ENCODE measurements at places on chromosomes 3 and 15.

DNA sequence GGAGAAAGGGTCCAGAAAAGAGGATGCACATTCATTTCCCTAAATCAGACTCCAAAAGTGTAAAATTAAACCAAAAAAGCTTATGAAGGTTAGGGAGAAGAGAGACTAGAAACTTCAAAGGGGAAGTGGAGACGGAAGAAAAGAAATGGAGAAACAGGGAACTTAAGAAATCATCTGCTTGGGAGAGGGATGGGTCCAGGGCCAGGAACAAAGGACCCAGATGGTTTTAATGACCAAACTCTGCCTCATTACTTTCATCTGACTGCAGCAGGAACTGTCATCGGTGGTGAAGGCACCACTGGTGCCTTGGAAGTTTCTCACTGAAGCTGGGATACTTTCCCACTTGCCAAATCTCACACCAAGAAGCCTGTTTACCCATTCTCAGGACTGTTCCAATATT lies 70.5 kb upstream of the SLC4A7 start:
- no peak for DNase-seq

DNA sequence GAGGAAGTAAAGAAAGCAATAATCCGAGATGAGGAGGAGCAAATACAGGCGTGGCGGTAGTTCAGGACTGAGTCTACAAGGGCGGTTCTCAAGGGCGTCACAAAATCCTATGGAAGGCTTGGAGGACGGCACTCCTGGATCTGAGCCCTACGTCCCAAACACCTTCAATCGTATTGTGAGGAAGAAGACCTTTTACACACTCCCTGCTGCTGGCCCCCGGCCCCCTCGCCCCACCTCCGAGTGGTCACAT lies 747 bp downstream of the PLD1 start:
- DNase-seq = no peak

DNA sequence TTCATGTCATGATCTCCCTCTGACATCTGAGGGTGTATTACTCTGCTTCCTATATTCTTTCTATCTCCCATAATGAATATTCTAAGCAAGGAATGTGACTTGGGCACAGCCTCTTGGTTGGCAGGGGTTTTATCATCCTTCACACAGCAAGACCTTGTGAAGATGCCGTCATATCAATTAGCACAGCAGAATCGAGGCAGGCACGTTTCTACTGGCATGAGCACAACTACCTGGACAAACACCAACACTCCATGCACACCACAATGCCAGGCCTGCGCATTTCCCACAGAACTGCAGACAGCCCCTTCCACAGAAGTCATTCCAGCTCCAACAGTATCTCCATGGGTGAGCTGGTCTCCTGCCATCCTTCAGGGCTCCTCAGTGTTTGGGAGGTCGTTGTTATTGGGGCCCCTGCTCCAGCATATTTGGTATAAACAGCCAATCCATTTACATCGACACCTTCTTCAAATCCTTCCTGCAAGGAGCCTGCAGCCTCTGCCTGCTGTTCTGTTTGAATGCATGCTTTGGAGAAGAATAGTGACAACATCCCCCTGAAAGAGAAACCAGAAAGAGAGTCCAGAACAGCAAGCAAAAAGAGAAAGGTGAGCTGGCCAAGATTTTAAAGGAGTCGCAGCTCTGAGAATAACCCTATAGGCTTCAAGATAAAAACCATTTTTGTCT lies 275.5 kb downstream of the SHOX2 start:
- DNase-seq = no peak

- DNase-seq = no peak
These were observed 22.6 kb upstream of the BDH1 start for GRCh38 chr3:197578376-197578775.

DNA sequence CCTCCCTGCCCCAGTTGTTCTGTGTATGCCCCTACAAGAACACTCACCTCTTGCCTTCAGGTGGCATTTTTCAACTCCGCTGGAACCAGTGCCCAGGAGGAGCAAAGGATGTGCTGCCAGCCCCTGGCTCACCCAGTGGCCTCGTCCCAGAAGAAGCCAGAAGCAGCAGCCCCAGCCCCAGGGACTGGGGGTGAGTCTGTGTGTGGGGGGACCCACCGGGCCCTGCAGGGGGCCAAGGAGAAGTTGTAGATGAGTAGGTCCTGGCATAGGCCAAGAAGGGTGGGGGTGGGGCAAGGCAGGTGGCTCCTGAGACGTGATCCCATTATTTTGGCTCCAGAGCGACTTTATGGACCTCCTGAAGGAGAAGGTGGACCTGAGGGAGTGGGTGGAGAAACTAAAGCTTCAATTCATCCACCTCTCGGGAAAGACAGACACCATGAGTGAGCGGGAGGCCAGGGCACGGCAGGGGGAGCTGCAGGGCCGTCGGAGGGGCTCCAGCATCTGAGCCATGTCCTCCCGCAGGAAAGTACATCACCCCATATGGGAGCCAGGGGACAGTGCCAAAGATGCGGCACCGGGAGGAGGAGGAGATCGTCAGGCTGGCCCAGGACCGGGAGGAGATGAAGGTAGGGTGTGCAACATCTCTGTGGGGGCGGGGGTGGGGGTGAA lies 29.3 kb downstream of the NGRN start:
- DNase-seq = no peak

DNA sequence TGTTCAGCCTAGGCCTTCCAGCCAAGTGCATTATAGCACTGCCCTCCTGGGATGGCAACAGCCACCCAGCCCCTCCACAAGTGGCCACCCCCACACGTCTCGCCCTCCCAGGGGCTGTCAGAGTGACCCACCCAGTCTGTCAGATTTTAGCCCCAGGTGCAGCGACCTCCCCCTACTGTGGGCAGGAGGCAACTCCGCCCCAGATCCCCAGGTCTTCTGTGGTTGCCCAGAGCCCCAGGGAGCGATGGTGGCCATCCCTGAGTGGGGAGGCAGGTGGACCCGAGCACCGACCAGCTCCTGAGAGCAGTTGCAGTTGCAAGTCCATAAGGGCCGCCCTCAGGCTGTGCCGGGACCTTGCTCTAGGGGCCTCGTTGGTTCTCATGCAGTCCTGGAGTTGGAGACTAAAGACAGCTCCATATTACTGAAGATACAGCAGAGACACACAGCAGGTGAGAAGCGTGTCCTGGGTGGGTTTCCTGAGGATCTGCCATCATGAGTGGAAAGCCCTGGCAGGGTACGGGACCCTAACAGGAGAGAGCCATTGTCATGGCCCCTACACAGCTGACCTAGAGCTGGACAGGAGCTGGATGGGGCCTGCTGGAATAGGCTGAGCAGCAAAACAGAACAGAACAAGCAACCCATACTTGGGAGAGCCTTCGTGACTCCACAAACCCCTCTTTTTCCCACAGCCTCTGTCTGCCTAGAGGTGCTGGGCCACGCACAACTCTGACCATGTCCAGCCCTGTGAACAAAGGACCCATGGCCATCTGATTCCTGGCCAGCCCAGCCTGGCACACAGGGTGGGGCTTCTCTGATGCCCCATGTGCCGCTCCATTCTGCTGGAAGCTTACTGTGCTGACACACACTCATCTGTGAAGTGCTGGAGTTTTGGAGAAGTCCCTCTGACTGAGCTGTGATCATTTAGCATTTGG lies 110.3 kb upstream of the ALDH1A3 start:
- DNase-seq = peak; percentile 78

GRCh38 chr3:76011121-76011520 lies 225.8 kb upstream of the ZNF717 start:
- DNase-seq = no peak

GRCh38 chr3:141191097-141191749 lies 40.4 kb upstream of the PXYLP1 start:
- DNase-seq = no peak

GRCh38 chr3:114582929-114583328 lies 289.1 kb downstream of the TIGIT start:
- DNase-seq = no peak

DNA sequence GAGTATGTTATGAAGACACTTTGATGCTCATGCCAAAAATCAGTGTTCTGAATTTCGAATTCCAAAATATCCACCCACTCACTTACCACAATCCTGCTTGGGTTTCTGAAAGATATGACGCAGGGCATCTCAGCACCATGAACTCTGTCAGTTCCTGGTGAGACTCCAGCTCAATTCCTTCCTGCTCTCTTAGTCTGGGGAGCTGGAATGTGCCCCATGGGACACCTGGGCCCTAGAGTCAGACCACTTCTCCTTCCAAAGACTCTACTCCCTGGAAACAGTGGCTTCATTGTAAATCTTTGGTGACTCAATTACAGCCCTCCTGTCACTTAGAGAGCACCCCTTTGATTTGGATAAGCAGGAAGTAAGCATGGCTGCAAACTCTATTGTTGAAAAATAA lies 50.5 kb downstream of the CD86 start:
- no peak for DNase-seq

DNA sequence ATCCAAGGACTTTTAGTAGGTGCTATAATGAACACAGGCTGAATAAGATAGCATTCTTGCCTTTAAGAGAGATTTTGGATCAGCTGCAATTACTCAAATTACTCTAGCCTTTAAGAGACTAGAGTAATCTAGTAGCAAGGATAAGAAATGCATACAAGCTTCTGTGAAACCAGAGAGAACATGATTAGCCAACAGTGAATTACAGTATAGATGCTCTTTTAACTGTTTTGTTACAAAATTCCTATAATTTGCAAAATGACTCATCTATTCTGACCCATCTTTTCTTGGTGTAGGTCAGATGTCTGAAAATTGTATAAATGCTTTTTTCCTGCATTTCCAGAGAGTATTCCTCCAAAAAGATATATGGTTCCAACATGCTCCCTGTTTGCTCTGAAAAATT lies 66.9 kb downstream of the CEP63 start:
- DNase-seq = no peak

DNA sequence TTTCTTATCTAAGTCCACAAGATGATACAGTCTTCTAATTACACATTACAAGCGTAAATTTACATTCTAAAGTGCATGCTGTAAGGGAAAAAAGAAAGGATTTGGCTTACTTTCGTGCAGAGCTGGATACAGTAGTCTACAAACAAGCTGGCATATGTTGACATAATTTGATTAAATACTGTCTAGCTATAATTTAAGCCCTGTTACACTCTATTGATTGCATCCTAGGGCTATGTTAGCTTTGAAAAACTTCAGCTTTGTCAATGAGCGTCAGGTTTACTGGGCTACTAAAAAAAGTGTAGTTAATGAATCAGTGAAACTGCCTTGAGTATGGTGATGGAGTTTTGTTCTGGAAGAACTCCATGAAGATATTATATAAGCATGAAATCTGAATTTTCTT lies 24.5 kb upstream of the PLCL2 start:
- no peak for DNase-seq

GRCh38 chr3:157755233-157755632 lies 252.0 kb upstream of the VEPH1 start:
- DNase-seq = no peak

DNA sequence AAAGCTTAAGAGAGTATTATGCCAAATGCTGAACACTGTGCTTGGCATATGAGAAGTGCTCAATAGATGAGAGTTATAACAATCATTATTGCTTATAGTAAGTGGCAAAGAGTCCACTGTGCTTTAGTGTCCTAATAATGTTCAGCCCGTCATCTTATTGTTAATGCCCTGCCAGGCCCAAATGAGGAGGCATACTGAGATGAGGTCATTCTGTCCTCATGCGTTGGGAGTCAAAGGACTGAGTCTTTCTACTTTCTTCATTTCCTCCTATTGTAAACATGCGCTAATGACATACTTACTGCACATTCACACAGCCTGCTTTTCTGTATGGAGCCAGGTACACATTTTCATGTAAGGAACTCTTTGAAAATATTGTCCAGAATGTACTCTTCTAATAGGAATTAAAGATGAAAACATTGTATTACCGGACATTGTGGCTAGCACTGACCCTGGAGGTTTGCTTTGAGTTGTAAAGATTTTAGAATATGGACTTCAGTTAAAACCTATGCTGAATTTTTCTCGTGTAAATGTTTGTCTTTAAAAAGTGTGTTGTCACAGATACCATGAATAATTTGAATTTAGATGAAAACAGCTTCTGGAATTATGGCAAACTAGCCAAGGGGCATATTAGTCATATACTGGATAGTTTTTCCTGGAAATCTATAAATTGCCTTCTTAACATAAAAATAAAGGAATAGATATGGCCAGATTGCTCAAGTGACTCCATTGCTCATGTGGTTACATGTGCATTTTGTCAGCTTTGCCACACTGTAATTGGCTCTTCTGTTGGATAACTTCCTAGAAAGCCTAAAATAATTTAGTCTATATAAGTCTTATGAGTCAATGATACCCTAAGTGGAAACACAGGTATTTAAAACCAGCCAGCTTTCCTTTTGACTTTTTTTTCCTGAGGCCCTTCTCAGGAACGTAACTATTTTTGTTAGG lies 38.3 kb downstream of the KBTBD12 start:
- DNase-seq = no peak

GRCh38 chr15:29437888-29438702 lies 168.5 kb upstream of the NSMCE3 start:
- no peak for DNase-seq

DNA sequence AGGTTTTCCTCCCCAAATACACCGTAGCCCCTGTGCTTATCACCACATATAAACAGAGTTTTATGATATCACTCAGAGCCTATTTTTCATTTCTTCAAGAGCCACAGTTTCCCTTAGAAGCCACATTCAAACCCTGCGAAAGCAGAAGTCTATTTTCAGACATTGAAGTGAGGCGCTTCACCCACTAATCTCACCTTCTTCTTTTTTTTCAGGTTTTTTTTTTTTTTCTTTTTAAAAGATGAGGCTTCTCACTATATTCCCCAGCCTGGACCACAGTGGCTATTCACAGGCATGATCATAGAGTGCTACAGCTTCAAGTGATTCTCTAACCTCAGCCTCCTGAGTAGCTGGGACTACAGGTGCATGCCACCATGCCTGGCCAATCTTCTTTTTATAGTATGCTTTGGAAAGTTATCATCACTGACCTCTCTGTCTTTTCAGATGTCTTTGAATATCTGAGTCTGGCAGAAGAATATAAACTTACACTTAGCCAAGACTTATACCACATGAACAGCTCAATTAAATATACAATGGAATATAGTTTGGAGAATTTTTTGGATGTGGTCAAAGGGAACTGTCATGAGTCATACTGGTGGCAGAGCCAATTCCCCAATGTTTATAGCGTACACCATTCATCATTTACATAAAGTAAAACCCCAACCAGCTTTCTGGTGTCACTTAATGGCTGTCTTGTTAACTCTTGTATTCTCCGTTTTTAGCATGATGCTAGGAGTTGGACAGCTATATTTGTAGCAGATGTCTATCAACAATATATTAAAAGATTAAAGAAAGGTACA lies 59.7 kb upstream of the CCDC50 start:
- no peak for DNase-seq

GRCh38 chr3:133944641-133945380 lies 49.1 kb upstream of the RAB6B start:
- DNase-seq = peak; percentile 82

GRCh38 chr3:53159156-53160060 lies 1.6 kb upstream of the PRKCD start:
- no peak for DNase-seq

GRCh38 chr15:77606142-77607034 lies 26.3 kb downstream of the LINGO1 start:
- no peak for DNase-seq

GRCh38 chr3:16071206-16071605 lies 103.3 kb upstream of the GALNT15 start:
- no peak for DNase-seq

DNA sequence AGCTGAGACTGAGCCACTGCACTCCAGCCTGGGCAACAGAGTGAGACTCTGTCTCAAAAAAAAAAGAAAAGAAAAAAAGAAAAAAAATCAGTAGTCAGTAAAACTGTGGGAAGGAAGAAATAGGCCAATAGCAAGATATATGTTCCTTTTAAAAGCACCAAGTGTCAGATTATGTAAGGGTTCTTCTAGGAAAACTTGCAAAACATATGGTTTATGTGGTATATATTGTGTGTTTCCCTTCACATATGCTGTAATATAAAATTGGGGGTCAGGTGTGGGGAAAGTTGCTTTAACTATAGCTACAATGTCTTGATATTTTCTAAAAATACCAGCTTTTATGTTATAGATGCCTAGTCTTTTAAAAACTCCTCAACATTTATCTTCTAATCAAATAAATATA lies 64.6 kb downstream of the ESYT3 start:
- DNase-seq = no peak
